Vagina (tissue), 2 donors: ENCODE measurements at places on chromosomes 6 and 20.
A peak's percentile ranks its signal among the peaks of the same experiment; 100 is the strongest.

DNA sequence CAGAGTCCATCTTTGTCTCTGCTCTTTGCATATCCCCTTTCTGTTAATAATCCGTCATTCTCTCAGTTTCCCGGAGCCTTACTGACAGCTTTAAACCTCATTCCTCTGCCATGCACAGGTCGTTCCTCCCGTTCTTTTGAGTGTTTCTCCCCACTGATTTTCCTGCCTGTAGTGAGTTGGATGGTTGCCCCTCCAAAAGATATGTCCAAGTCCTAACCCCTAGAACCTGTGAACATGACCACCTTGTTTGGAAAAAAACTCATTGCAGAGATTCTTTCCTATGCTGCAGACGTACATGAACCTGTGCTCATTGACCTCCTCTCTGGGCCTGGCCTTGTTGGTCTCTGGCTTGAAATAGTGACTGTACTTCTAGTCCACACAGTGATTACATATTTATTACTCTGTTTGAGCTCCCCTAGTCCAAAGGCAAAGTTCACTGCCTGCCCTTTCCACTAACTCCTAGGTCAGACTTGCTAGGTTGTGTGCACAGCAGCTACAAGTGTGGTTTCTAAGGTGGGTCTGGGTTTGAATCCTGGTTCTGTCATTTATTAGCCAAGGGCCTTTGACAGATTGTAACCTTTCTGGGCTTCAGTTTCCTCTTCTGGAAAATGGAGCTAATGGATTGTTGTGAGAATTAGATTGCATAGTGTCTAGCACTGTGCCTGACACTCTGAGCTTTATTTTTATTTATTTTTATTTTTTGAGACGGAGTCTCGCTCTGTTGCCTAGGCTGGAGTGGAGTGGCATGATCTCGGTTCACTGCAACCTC lies 29.3 kb downstream of the PPARD start:
- DNase-seq: no peak

DNA sequence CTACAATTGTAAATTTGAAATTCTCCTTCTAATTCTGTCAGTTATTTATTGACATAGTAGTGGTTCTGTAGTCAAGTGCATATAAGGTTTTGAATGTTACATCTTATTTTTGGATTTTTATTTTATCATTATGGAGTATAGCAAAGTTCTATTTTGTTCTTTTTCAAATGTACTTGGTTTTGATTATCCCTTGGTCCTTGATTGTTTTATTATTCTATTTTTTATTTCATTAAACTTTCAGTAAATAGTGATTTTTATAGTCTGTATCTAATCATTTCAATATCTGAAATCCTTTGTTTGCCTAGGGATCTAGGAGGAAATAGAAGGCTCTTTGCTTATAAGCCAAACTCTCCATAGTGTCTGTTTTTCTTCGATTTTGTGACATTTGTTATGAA lies 87.8 kb downstream of the HFE start:
- no peak for DNase-seq

DNA sequence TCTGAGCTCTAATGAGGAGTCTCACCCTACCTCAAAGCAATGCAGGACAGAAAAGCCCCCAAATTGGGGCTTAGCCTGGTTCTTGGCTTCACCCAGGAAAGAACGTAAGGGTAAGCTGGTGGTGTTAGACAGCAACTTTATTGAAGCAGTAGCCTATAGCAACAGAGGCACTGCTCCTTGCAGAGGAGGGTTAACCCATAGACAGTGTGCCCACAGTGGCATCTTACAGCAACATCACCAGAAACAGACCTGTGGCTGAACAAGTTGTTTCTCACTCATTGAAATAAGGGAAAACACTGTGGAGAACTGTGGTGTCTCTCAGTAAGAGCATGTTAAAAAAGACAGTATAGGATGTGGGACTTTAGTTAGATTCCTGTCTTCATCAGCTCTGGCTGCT lies 80.4 kb upstream of the SPTLC3 start:
- no peak for DNase-seq

DNA sequence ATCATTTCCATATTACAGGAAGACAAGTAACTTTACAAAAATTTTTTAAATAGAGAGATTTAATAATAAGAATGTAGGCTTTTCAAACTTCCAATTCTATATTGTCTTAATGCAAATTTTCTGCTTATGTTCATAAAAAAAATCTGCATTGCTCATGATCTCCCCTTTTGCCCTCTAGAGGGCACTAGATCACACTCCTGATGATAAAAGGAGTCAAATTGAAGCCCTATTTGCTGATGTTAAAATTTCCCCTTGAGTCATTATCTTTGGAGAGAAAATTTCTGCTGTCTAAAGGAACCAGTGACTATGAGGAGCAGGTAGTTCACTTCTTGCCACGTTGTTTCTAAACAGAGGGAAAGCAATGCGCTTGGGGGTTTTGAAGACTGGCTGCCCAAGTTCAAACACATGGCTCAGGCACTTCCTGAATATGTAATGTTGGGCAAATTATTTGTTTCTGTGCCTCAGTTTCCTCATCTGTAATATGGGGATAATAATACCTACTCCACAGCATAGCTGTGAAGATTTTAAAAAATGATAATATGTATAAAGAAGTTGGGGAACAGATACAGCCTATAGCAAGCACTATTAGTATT lies 874.2 kb downstream of the TFAP2A start:
- DNase-seq: no peak

- no peak for DNase-seq
Observed at GRCh38 chr20:4681991-4682401, 39.7 kb upstream of the PRND start.

DNA sequence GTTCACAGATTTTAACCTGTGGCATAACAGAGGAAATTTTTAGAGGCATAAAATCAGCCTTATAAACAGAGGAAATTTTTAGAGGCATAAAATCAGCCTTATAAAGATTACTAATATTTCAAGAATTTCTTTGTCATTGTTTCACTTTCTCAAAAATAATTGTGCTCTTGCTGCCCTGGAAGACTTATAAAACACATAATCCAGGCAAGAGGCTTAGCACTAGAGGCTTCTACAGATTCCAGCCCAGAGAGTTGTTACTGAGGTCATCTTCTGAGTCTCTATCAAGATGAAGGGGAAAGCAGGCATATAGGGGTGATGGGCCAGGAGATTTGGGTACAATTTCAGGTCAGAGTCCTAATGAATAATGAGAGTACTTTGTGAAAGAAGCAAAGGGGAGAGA lies 85.7 kb downstream of the RFPL4B start:
- no peak for DNase-seq

- no peak for DNase-seq
Observed at GRCh38 chr20:5886788-5887187, 63.5 kb downstream of the TRMT6 start.

GRCh38 chr6:94478133-94479005 lies 1059.0 kb upstream of the EPHA7 start:
- DNase-seq: no peak

- no peak for DNase-seq
Observed at GRCh38 chr6:13500264-13500663, 12.9 kb upstream of the GFOD1 start.

GRCh38 chr6:26269531-26270485 lies 95.2 kb upstream of the BTN3A2 start:
- no peak for DNase-seq

DNA sequence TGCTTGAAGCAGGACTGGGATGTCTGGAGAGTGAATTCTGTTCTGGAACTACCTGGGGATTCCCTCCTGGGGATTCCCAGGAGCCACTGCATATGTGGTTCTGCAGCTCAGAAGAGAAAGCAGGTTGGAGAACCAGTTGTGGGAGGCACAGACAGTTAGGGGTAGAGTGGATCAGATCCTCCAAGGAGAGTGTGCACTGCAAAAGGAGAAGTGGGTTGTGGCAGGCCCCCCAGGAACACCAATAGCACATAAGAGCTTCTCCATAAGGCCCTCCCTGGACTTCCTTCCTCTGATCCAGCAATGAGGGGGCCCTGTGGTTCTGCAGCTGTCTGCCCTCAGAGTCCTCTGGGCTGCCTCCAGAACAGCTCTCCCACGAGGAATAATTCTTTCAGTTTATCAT lies 369.2 kb upstream of the CNR1 start:
- DNase-seq: peak; percentile 65

- no peak for DNase-seq
Observed at GRCh38 chr6:13461307-13461706, 26.1 kb downstream of the GFOD1 start.

DNA sequence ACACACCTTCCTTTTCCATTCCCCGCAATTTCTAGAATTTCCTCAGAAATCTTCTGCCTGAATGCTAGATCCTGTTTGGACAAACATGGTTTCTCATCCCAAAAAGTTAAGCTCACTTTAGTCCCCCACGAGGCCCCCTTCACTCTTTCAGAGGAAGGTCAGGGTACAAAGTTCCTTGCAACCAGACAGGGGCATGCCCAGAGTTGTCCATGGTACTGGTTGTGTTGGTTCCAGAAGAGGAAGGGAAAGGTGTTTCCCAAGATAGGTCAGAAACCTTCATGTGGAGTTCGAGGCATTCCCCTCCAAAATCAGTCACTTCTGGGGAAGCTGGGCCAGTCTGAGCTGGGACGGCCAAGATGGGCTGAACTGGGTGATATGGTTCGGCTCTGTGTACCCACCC lies 167.6 kb upstream of the MAFB start:
- no peak for DNase-seq

GRCh38 chr20:36532388-36532787 lies 8.9 kb upstream of the MYL9 start:
- no peak for DNase-seq
